ENCODE measurements at places on chromosomes 2 and 18. TPM values are rescaled to one million over a fixed set of nuclear protein-coding genes. Genes with fewer than 3 reads are reported as not detected.

Gene EML4
- total RNA-seq, result 33.7 TPM

DNA sequence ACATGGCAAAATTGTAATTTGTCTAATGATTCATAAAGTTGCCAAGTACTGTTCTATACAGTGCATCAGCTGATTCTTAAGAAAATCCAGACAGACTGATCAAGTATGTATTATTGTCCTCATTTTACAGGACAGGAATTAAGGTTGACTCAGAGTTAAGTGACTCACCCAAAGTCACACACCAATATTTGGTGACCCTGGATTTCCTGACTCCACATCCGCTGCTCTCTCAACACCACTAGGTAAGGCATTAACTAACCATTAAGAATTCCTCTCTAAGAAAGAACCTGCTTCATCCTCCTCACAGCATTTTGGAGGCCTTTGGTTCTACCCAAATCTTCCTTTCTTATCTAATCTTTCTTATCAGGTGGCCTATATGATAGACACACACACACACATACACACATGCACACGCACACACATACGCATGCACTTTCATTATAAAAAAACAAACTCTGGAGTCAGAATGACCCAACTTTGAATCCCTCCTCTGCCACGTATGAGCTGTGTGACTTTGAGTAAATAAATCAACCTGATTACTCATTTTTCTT is 150.8 kb downstream of the ANKRD44 start:
- DNase-seq, result peak; percentile 73

- no peak for DNase-seq
Observed at GRCh38 chr2:21599417-21599816, 475.6 kb downstream of the TDRD15 start.

- no peak for DNase-seq
Observed at GRCh38 chr2:143261986-143262385, 132.8 kb downstream of the ARHGAP15 start.

DNA sequence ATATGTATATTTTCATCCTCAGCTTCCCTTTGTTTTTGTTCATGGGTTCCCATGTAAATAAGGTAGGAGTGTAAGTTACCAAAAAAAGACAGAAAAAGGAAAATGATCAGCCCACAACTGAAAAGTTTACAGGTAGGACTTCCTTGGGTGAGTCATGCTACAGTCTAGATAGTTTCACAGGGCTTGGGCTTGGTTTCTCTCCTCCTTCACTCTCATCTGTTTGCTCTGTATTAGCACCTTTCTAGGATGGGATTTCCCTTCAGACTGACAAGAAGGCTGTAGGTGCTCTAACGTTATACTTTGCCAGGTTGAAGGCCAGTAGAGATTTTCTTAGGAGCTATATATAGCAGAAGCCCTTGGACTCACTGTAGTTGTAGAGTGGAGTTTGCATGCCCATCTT is 57.9 kb downstream of the FAM171B start:
- DNase-seq, result no peak

Gene G6PC2
- not detected for total RNA-seq

GRCh38 chr2:72026819-72027425 is 120.7 kb downstream of the CYP26B1 start:
- DNase-seq, result no peak

DNA sequence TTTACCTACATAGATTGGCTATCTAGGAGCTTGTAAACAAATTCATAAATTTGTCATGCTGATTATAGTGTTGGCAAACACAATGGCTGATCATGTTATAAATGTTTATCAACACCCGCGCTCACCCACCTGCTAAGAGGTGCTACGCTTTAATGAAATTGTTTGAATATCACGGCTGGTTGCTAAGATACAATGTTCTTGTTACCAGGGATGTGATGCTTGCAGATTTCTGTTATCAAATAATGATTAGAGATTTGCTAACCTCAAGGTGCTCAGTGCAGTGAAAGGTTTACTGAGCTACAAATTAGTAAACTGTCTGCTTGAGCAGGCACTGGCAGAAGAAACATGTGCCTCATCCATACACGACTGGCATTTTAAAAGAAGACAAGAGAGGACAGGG is 160.0 kb upstream of the ZEB2 start:
- DNase-seq, result no peak

Gene EPC2
- total RNA-seq, result 11.7 TPM

Gene ALPG
- total RNA-seq, result not detected

Gene NT5C1B
- not detected for total RNA-seq

- DNase-seq, result peak; percentile 64
Observed at GRCh38 chr2:177281400-177282180, 17.1 kb upstream of the NFE2L2 start.

Gene UBXN4
- total RNA-seq, result 47.2 TPM

DNA sequence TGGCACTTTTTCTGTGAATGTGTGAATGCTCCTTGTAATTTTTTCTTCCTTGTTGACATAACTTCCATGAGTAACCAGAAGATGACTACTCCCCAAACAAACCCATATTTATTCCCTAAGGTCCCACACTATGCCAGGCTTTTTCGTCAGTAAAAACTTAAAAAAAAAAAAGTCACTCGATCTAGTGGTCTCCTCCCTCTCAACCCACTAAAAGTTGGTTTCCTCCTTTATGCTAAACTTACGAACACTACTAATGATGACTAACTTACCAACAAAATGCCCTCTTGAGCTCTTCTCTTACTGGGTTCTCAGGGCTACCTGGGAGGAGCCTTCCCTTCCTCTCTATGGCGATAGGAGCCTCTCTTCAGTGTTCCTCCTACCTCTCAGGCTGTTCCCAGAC is 18.2 kb downstream of the ACVR1 start:
- DNase-seq, result no peak

DNA sequence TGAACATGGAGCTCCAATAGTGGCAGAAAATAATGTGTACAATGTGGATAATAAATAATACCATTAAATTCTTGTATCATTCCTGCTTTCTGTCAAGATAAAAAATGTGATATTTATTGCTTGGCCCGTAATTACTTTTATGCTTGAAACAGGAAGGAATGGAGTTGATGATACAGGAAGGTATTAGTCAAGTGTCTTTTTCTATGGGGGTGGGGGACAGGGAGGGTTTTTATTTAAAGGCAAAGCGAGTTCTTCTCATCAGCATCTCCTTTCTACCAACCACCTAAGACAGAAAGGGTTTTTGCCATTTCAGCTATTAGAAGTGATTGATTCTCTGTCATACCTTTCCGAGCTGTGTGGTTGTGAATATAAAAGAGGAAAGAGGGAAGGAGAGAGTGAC is 135.3 kb downstream of the DCC start:
- no peak for DNase-seq

Gene HAT1
- total RNA-seq, result 71.5 TPM

- DNase-seq, result peak; percentile 36
Observed at GRCh38 chr2:34012715-34013302, 413.7 kb upstream of the FAM98A start.

GRCh38 chr2:212032536-212033219 is 505.9 kb downstream of the ERBB4 start:
- DNase-seq, result no peak

DNA sequence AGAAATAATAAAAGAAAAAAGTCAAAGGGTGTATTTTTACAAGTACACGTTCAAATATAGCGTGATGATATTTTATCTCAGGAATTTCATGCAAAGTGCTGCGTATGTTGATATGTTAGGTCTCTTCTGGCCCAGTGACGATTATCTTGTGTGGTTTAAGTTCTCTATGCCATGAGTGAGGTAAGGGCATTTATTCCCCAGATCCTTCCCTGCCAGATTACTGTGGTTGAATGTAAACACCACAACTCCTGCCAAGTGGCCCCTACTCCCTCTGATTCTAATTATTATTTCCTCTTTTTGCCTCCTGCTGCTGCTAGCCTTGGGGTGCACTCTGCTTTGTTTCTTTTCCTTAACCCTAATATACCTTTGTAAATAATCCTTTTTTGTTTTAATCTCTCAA is 12.2 kb downstream of the SCN2A start:
- DNase-seq, result no peak

GRCh38 chr2:42053791-42054701 is 6.2 kb downstream of the PKDCC start:
- DNase-seq, result no peak

- no peak for DNase-seq
Observed at GRCh38 chr18:650428-650858, 7.0 kb upstream of the TYMS start.

- no peak for DNase-seq
Observed at GRCh38 chr18:29171892-29172755, 995.2 kb upstream of the CDH2 start.

Gene RAB27B
- total RNA-seq, result 1.7 TPM

DNA sequence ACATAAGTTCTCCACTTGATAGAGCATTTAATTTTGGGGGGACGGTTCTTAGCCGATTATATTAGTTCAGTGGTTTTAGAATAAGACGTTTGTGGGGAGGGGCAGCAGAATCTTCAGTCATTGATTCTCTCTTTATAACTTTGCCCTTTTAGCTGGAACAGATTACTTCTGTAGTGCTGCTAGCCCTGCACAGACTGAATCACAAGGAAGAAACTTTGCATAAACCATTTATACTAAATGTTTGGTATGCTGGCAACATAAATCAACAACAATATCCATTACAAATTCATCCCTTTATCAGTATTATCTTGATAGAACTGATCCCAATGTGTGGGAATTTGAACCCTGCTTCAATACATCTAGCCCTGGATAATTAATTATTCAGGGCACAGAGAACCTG is 112.2 kb downstream of the GPD2 start:
- DNase-seq, result no peak

Gene GNAL
- total RNA-seq, result 3.2 TPM

DNA sequence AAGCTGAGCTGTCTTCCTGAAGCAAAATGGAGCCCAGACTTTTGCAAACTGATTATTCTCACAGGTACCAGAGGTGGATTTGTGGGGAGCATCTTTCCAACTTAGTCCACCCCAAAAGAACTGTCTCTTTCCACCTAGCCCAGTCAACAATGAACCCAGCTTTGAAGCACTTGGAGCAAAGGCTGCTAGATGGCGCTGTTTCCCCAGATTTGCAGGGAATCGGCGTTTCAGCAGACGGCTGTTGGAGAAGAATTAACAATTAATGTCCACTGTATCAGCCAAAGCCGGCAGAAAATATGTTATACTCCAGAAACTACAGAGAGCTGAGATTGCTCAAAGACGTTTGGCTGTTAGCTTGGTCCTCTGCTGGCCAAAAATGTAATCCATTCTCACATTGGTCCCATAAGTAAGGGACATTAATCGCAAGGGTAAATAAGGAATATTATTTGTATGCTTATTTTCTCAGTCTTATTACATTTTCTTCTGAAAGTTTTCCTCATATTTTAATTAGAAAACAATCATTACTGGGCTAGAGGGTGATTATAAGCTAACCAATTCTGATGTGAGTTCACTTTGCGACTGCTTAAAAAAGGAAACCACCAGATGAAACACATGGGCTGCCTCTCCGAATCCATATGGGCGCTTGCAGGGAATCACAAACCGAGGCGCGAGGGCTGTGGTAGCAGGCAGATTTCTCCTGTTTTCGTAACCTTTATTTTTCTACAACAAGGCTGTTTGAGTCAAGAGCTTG is 423.8 kb upstream of the MEX3C start:
- DNase-seq, result no peak

Gene LRATD1
- 14.1 TPM for total RNA-seq

Gene POTEI
- total RNA-seq, result not detected

Gene KIAA2012
- not detected for total RNA-seq

- DNase-seq, result no peak
Observed at GRCh38 chr2:192544371-192544955, 349.7 kb upstream of the TMEFF2 start.

- DNase-seq, result no peak
Observed at GRCh38 chr2:95343429-95344214, 46.5 kb downstream of the KCNIP3 start.

GRCh38 chr2:236928380-236929037 is 157.2 kb upstream of the COPS8 start:
- DNase-seq, result no peak

Measured in epithelial cell of proximal tubule (primary cell).